ENCODE measurements at places on chromosomes 11 and 22. TPM values are rescaled to one million over a fixed set of nuclear protein-coding genes. Genes with fewer than 3 reads are reported as not detected.

RIMBP3B gene
- total RNA-seq, result 0.51 TPM

CBLIF gene
- total RNA-seq, result not detected

CLMP gene
- total RNA-seq, result 15.2 TPM

GSTT2B gene
- 0.44 TPM for total RNA-seq

HBB gene
- total RNA-seq, result not detected

GLB1L3 gene
- total RNA-seq, result not detected

MAPK8IP1 gene
- total RNA-seq, result 6.1 TPM
